Activated naive CD8-positive, alpha-beta T cell treated with anti-CD3 and anti-CD28 coated beads for 36 hours (primary cell): ENCODE measurements at places on chromosomes 12 and 14.

GRCh38 chr12:91877022-91877421 is 268.6 kb downstream of the BTG1 start:
- DNase-seq = peak; percentile 76

GRCh38 chr14:95409477-95410272 is 90.0 kb upstream of the CLMN start:
- DNase-seq = no peak

- no peak for DNase-seq
Observed at GRCh38 chr12:16844875-16845274, 238.9 kb upstream of the LMO3 start.

DNA sequence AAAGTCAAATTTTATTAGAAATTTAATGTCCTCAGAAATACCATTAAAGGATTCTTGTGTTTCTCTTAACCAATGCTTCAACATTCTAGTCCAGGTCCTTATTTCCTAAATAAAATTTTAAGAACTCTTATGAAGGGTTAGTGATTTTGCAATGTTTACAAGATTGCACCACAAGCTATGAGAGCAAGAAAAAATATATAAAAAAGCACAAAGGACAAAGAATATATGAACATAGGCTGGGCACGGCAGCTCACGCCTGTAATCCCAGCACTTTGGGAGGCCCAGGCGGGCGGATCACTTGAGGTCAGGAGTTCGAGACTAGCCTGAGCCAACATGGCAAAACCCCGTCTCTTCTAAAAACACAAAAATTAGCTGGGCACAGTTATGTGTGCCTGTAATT is 7.7 kb downstream of the RACGAP1 start:
- no peak for DNase-seq

DNA sequence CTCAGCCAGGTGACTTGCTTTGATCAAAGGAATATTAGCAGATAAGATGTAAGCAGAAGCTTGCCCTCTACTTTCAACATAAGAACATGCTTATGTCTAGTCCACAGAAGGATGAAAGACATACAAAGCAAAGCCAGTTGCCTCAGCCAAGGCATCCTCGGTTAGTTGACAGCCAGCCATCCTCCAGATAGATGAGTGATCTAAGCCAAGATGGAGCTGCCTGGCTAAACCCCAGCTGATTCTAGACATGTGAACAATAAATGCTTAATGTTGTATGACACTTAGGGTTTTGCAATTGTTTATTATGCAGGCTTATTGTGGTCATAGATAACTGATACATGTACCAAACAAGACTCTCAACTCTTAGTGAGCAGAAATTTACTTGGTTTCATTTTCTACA is 157.6 kb upstream of the TMTC2 start:
- DNase-seq = no peak

DNA sequence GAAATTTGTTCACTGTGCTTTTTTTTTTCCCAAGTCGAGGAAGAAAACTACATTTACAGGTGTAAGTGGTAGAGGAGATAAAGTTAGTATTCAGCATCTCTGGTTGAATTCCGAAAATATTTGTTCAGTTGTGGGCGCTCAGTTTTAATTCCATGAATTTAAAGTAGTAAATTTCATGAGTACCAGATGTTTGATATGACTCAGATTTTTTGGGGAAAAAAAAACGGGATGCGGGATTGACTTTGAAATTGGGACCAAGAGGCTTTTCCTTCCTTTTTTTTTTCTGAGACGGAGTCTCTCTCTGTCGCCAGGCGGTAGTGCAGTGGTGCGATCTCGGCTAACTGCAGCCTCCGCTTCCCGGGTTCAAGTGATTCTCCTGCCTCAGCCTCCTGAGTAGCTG is 1.6 kb downstream of the TULP3 start:
- DNase-seq = no peak

- no peak for DNase-seq
Observed at GRCh38 chr14:99378782-99379214, 101.9 kb downstream of the SETD3 start.

- DNase-seq = no peak
Observed at GRCh38 chr14:58151133-58152013, 640 bp downstream of the ARMH4 start.

DNA sequence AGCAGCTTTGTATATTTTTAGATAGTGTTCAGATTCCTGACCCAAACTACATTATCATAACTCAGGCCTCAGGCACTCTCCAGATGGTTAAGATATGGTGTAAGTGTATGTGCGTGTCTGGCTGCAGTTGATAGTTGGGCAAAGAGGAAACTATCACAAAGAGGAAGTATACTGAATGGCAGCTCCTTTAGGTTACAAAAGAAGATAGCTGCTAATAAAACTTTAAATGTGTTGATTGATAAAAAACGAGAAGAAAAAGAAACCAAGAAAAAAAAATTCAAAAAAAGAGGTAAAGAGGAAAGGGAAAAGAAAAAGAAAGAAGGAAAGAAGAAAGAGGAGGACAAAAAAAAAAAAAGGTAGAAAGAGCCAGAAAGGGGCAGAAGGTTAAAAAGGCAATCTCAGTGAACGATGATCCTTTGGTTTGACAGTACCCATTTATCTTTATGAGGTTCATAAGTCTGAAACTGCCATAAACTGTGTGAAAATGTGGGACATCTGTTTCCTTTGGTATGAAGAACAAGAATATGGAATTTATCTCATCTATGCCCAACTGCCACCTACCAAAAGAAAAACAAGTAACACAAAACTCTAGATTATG is 42.2 kb downstream of the TAOK3 start:
- DNase-seq = no peak

- DNase-seq = no peak
Observed at GRCh38 chr14:64724578-64724930, 20.3 kb downstream of the PLEKHG3 start.

DNA sequence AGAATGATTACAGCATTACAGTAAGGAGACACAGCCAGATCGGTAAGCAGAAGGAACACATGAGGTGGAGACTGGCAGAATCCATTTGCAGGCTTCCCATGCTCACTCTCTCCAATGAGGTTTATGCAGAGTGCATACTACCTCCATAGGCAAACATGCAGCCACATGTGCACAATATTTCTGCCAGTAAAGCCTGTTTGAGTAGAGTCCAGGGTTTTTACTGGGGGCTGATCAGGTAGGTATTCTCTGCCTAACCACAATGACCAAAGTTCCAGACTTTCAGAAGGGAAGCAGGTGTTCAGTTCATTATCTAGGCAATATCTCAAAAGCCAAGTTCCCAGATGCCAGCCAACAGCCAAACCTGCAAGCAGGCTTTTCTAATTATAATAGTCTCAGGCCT is 31.1 kb downstream of the INTS13 start:
- no peak for DNase-seq

- no peak for DNase-seq
Observed at GRCh38 chr12:67748743-67749040, 100.1 kb downstream of the DYRK2 start.

- peak; percentile 30 for DNase-seq
Observed at GRCh38 chr14:64293976-64294671, at the start of gene ESR2. ESR2 (minus strand) TSS chr14:64294371; CDS start chr14:64282985, 11,386 bp downstream.

- DNase-seq = no peak
Observed at GRCh38 chr14:100031506-100032281, 33.5 kb upstream of the EVL start.

DNA sequence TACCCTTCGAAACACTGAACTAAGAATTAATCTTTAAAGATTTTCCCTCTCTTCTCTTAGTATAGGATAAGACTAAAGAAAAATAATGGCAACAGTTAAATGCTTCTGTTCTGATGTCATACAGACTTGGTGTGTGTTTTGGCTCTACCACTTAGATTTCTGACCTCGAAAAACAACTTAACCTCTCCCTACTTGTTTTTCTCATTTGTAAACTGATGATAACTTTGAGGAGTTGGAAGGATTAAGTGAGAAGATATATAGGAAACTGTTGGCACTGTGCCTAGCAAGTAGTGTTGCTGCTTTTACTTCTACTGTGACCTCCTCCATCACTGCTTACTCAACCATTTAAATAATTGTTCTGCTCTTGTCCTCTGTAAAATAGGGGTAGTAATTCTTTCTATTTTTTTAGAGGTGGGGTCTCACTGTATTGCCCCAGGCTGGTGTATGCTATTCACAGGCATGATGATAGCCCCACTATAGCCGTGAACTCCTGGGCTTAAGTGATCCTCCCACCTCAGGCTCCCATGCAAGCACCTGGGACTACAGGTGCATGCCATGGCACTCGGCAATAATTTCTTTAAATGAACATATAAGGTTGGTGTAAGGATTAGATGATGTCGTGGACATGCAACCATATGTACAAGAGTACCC is 22.4 kb downstream of the PALS1 start:
- no peak for DNase-seq

- DNase-seq = no peak
Observed at GRCh38 chr12:114384739-114385138, 21.2 kb downstream of the TBX5 start.

DNA sequence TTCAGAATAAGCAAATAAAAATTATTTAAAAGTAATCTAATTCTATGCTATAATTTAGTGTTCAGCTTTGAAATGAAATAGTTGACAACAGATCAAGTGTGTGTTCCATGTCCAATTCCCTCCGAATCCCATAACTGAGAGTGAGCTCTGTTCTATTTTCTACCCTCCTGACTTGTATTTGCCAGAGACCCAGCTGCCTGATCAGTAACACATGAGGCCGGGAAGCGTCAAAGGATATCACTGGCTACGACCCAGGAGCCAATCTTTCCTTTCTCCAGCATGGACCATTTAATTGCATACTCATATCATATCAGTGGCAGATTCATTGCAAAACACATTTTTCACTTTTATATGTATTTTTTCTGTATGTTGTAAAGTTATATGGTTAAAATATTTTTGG is 108.8 kb upstream of the TSPAN8 start:
- DNase-seq = no peak

DNA sequence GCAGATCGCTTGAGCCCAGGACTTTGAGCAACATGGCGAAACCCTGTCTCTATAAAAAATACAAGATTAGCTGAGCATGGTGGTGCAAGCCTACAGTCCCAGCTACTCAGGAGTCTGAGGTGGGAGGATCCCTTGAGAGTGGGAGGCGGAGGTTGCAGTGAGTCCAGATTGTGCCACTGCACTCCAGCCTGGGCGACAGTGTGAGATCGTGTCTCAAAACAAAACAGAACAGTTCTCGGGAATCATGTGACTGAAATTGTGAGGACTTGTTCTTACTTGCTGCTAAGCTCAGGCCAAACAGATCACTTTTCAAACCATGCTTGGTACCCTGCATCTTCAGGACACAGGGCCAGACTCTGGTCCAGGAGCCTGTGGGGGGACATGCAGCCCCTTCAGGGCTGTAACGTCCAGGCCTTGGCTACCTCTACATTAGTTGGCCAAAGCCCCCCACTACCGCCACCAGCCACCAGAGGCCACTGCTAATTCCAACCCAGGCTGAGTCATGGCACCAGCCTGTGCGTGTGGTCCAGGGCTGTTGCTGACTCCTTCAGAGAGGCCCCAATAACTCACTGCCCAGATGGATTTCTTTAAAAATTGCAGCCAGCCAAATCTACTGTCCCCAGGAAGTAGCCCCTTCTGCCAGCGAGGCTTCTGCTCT is 33.4 kb upstream of the SYNDIG1L start:
- DNase-seq = peak; percentile 38

DNA sequence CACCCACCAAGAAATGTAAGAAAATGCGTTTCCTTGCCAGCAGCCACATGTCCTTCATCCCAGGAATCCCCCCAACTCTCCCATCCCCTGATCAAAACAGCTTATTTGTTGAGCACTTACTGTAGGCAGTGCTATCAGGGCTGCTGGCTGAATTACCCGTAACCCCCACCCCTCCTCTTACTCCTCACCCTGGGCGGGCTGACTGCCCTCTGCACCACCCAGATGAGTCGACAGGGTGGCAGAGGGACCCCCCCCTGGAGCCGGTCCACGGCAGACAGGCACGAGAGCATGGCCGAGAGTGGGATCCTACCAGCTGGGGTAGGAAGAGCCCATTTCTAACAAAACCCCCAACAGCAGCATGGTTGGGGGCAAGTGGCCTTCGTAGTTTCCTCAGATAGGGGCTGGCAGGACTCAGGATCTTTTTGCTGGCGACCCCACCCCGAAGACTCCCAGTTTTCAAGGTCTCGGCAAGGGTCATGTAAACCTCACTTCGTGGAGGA is 1.1 kb upstream of the RHOF start:
- peak; percentile 56 for DNase-seq

- DNase-seq = no peak
Observed at GRCh38 chr12:11814374-11814773, 164.9 kb downstream of the ETV6 start.

DNA sequence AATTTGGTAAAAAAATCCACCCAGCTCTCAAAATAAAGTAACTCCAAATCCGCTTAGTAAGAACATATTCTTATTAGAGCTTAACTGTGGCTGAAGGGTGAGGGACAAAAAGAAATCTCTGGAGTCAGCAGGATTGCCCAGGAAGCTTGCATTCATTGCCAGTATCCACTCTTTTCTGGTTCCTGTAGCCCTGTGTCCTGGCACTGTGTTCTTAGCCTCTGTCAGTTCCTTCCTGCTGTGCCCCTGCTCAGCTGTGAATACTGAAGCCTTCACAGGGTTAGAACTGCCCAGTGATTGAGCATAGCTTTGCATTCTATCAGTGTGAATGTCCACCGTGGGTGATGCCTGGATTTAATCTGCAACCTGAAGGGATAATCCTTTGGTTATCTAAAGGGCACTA is 266.9 kb upstream of the PELI2 start:
- no peak for DNase-seq

DNA sequence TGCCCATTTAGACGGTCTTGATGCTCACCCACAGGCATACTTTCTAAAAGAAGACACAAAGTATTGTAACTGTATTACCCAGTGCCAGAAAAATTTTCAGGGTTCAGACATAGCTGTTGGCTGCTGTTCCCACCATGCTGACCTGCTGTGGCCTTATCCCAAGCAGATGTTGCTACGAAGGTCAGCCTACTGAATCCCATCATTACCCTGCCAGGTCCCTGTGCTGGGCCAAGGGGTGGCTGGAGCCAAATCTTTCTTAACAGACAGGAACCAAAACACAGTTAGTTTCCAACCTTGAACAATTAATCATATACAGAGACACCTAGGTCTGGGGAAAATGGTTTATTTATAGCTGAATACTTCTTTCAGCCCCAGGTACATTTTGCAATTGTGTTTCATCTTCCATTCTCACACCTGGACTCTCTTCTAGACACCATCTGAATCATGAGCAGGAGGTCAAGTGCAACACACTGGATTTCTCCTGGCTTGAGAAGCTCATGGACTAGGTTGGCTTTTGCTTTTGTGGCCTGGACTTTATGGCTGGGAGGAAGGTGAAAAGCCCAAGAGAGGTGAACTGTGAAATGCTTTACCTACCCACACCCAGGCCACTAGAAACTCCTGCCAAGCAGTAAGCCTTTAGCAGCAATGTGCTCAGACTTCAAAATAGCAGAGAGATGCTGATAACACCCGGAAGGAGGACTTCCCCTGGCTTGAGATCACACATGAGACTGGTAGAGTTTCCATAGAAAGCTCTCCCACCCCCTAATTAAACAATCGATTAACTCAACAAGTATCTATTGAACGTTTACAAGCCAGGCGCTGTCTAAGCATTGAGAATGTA is 150.1 kb downstream of the SUDS3 start:
- no peak for DNase-seq

DNA sequence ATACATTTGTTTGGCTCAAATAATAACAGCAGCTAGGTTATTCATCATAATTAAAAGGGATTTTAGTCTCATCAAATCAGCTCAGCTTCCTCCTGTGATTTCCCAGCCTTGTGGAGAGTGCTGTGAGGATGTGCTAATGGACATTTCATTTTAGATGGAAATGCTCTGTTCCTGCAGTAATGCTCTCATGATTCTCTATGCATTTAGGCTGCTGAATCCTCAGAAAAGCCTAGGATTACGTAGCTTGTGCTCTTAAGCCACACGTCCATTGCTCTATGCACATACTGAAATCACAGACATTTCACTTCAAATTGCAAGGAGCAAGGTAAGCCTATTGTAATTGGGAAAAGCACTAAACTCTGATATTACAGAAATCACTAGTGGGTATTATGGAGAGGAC is 226.6 kb upstream of the TMEM260 start:
- no peak for DNase-seq
